ENCODE measurements at places on chromosomes 5 and 9.

DNA sequence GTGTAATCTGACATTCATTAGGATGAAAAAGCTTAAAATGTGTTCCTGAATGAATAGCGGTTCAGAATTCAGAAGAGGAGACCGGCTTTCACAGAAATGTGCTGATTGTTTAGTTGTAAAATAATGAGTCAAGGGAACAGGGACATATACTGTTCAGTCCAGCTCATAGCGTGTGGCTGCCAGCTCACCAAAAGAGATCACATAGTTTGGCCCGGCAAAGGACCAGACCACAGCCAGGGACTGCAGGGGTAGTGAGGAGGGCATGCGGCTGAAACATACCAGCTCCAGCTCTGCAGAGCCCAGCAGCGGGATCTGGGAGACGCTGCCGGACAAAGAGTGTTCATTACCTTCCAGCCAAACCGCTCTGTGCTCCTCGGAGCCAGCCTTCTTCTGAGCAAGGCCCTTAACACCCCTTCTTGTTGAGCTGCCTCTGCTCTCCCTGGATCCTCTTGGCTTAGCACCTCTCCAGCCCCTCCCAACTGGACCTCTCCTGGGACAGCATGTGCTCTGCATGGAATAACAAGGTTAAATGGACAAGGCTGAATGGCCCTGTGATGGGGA lies 116.8 kb upstream of the CNTLN start:
- DNase-seq: no peak

DNA sequence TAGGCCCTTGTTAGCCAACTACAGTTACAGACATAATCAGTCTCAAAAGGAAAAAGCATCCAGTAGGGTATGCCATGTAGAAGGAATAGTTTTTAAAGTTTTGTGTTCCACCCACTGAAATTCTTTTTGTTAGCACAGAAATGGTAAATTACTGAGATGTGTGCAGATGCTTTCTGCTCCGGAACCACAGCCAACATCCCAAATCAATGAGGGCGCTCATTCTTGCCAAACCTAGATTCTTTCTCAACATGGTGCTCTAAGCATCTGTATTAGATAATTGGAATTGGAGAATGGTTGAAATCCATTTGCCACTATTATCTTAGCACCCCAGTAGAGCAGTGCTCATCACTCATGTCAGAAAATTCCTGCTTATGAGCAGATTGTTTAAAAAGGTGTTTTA lies 127.8 kb downstream of the SEC61B start:
- DNase-seq: no peak

DNA sequence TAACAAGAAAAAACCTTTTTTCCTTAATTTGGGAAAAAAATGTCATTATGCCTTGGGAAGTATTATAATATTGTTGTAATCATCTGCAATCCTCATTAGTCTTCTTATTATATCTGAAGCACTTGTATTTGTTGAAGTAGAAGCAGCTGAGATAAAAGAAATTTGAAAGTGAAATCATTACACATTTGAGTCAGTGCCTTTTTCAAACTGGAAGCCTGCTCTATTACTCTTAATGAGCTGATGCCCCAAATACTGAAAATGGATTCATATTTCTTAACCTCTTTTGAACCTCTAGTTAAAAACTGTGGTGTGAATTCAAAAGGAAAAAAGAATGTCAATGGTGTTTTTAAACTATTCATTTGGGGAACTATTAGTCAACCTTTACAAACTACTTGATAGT lies 1027.7 kb downstream of the NR2F1-AS1 start:
- DNase-seq: no peak

- DNase-seq: no peak
These were observed 144.6 kb downstream of the DOCK2 start for GRCh38 chr5:169781420-169782345.

DNA sequence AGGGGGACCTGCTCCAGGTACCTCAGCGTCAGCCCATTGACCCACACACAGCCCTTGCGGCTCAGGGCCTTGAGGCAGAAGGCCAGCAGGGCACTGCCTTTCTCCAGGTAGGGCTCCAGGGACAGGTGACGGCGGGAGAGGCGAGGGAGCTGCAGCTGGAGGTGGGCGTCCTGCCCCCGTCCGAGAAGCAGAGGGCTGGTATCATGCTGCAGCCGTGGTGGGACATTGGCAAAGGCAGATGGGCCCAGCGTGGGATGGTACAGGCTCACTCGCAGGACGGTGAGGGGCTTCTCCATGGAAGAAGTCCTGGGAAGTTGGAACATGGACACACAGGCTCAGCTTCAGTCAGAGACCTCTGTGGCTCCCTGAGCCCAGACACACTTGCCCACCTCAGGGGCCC lies 2.5 kb upstream of the DCANP1 start:
- DNase-seq: no peak

DNA sequence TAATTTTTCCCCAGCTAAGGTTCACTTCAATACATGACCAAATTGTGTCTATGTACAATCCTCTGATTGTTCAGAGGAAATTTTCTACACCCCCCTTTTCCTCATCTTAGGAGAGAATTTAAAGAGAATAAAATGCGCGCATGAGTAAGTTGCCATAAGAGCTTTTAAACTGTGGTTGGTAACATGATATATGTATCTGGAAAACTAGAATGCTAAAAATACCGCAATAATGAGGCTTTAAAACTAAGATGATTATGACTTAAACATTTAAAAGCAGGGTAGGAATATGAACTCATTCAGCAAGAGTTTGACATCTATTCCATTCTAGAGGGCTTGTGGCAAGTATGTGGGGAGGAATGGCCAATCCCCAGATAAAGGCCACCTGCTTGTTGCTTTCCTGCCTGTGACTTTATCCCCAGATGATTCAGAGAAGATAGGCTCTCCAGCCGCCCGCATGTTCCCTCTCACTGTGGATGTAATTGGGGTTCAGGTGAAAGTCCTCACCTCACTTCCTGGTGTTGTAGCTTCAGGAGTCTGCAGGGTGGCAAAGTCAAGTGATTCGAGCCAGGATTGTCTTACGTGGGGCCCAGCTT lies 26.5 kb upstream of the BASP1 start:
- no peak for DNase-seq

DNA sequence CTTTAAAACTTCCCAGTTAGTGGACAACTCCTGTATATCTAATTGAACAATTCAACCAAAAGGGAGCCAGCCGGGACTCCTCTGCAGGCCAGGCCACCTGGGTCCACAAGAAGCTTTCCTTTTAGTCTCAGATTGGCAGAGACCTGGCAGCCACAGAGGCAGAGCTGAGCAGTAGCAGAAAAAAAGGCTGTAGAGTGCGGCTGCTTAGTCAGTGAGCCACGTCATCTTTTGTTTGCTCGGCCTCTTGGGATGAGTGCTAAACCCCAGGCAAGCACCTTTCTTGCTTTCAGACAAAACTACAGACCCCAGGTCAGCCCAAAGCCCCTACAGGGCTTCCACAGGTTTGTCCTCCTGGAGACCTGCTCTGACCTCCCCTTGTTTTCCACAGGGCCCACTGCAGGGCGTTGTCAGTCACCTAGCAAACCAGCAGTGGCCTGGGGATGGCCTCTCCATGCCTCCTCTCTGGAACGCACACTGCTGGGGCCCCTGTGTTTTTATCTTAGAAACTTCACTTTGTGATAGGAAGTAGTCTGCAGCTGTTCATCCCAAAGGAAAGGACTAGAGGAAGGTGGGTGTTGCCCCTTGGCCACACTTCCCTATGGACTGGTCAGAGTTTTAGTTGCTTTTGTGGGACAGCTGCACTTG lies 49.9 kb downstream of the SHB start:
- no peak for DNase-seq

DNA sequence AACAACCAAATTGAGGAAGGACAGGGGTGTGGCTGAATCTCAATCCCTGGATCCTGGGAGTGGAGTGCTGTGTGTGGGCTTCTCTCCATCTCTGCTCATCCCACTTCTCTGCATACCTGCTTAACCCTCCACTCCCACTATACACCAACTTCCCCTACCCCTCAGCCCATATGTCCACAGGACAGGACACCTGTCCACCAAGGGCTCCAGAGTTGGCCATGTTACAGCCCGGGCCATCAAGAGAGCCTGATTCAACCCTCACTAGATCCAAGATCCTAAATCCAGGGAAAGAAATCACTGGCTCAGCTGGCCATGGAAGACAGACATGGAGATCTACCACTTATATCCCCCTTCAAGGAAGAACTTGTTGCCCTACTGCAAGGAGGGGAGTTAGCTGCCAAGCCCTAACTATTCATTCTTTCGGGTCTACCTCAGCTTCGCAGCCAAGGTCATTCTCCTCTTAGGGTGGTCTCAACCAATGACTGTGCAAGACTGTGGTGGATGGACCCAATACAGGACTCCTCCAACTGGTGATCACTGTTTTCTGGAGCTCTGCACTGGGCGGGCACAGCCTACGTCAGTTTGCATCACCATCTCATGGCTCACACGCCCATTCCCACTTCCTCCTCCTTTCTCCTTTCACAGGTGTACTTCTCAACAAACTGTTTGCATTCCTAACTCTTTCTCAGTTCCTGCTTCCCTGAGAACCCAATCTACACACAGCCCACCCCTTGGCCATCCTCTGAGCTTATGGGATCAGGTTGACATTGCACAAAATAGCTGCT lies 53.7 kb upstream of the ZBTB43 start:
- no peak for DNase-seq

- DNase-seq: no peak
These were observed 257.6 kb downstream of the RFX3 start for GRCh38 chr9:3268223-3268622.

DNA sequence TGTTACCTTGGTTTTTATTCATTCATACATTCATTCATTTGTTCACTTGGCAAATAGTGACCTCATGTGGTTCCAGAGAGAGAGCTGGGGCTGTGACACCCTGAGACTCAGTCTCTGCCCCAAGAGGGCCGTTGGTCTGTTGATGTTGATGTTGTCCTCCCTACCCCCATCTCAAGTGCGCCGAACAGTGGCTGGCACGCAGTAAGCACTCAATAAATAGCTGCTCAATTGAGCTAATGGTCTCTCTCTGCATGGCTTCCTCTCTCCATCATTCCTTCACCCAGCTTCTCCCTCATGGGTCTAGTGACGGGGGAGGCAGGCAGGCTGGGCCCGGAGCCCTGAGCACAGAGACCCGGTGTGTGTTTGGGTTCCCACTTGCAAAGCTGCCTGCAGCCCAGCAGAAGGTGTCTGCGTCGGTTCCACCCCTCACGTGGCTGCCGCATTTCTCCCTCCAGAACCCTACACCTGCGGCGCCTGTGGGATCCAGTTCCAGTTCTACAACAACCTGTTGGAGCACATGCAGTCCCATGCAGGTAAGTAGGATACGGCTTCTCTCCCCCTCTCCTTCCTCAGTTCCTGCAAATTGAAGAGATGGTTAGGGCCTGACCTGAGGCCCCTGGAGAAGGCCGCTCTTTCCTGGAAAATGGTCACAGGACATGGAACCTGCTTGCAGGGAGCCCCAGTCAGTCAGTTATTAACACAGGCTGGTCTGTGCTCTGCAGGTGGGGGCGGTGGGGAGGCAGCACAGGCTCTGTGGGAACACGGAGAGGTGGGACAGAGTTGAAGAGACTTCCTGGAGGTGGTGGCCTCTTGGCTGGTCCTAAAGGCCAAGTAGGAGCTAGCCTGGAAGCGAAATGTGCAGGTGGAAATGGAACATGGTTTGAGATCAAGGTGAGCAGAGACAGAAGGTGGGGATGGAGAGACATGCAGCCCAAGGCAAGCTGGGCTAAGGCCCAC lies 42.0 kb downstream of the AMBP start:
- no peak for DNase-seq

DNA sequence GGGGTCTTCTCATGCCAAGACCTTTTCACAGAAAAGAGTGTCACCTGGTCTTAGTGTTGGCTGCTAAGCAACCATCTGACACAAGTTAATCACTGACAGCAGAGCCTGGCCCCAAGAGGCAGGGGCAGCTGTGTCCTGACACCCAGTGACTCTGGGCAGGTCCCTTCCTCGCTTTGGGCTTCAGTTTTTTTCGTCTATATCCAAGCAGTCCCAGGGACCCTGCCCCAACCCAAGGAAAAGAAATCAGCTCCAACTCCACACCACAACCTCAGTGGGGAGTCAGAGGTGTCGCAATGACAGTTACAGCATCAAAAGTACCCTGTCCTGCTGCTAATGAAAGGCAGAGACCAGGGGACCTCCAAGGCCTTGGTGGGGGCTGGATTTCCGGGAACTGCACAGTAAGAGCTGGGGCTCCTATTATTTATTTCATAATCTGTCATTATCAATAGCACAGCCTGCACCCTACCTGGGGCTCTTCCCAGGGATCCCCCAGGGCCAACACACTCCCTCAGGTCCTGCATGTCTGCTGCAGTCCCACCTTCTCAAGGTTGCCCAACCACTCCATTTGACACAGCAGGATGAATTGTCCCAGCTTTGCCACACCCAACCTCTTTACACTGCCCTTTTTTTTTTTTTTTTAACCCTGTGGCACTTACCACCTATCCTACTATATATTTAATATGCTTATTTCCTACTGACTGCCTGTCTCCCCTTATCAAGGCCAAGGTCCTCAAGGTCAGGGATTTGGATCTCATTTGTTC lies 9.4 kb downstream of the ANKS6 start:
- DNase-seq: no peak

DNA sequence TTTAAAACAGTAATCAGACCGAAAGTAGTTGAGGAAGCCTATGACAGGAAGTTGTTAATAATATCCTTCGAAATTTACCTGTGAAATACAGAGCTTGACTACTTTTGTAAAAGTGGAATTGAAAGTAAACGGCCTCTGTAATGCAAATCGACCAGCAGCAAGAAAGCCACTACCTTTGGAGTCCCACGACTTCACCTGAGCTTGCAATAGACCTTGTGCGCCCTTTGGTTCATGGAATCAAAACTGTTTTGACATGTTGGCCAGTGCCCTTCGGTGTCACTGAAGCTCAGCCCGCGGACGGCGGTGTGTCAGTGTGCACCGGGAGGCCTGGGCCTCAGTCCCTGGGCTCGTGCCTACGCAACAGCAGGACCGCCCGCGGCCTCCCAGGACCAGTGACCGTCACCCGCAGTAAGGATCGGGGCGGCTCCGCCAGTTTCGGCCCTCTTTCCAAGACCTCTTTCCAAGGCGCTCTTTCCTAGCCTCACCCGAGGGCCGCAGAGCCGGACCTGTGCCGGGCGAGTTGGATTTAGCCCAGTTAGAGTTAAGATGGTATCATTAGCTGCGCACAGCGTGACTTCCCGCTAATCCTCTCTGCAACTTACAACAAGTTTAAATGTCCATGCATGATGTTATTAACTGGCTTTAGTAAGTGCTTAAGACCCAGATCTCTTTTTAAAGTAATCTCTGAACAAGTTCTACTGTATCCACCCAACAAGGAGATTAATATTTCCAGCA lies 223.3 kb downstream of the MEF2C start:
- no peak for DNase-seq

DNA sequence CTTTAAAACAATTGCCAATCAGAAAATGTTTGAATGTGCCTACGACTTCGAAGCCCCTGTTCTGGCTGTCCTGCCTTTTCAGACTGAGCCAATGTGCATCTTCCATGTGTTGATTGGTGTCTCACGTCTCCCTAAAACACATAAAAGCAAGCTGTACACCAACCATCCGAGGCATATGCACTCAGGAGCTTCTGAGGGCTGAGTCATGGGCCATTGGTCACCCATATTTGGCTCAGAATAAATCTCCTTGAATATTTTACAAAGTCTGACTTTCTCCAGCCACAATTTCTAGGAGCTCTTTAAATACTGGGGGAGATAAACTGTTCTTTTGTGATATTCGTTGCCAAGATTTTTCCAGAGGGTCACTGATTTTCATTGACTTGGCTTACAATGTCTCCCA lies 53.9 kb downstream of the C9orf57 start:
- DNase-seq: no peak

GRCh38 chr9:114900942-114901802 lies 29.2 kb downstream of the TNFSF8 start:
- DNase-seq: no peak

GRCh38 chr9:84775056-84775643 lies 105.6 kb downstream of the NTRK2 start:
- DNase-seq: no peak

- DNase-seq: no peak
These were observed 300.0 kb downstream of the DIRAS2 start for GRCh38 chr9:90342607-90343006.
